ENCODE measurements at places on chromosomes 16 and 17.

DNA sequence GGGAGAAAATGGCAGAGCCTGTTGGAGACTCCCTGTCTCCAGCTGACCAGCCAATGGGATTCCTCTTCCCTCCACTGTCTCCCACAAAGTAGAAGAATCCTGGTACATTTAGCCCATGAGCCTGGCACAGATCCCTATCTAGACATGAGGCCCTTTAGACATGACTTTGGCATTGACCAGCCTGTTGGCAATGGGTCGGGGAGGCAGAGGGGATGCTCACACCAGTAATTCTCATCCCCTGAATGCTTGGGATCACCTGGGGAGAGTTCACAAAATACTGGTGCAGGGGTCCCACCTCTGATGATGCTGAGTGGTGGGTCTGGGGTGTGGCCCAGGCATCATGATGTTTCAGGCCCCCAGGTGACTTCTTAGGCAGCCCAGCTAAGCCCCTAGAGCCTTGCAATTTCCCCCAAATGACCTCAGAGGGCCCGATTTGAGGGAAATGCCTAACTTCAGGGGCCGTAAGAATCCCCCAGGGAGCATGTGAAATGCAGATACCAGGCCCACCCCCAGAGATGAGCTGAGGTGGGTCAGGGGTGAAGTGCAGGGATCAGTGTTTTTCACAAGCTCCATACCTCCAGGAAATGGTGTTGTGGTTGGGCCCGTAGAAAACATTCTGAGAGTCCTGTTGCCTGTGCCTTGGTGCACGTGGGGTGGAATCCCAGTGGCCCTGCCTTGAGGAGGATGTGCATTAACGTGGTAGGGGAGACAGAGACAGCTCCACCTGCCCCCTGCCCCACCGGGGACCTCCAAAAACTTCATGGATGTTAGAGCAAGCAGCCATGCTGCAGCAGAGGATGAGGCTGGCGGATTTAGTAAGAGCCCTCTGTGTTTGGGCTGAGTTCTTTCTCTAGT lies 42.1 kb downstream of the SNX20 start:
- no peak for DNase-seq

DNA sequence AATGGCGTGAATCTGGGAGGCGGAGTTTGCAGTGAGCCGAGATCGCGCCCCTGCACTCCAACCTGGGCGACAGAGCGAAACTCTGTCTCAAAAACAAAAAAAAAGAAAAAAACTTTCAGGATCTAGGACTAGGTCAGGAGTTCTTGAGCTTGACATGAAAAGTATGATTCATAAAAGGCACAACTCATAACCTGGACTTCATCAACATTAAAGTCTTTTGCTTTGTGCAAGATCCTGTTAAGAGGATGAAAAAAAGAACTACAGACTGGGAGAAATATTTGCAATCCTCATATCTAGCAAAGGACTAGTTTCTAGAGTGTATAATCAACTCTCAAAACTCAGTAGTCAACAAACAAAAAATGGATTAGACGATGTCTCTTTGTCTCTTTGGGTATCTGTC lies 40.0 kb downstream of the TBC1D16 start:
- DNase-seq: no peak

- DNase-seq: no peak
These were observed 200.4 kb downstream of the RAB11FIP4 start for GRCh38 chr17:31591924-31592323.

DNA sequence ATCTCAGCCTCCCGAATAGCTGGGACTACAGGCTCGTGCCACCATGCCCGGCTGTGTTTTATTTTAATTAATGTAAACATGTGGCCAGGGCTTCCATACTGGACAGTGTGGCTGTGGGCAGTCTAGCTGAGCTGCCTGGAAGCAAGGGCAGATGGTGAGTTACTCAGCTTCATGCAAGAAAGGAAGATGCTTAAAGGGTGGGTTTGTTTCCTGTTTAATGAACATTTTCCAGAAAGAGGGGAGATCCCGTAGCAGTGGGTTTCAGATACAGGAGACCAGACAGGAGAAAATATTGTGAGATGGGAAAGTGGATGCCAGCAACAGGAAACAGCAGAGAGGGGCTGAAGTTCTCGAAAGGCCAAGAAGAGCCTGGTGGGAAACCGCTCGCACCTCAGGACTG lies 7.3 kb downstream of the MAPK8IP3 start:
- DNase-seq: no peak

DNA sequence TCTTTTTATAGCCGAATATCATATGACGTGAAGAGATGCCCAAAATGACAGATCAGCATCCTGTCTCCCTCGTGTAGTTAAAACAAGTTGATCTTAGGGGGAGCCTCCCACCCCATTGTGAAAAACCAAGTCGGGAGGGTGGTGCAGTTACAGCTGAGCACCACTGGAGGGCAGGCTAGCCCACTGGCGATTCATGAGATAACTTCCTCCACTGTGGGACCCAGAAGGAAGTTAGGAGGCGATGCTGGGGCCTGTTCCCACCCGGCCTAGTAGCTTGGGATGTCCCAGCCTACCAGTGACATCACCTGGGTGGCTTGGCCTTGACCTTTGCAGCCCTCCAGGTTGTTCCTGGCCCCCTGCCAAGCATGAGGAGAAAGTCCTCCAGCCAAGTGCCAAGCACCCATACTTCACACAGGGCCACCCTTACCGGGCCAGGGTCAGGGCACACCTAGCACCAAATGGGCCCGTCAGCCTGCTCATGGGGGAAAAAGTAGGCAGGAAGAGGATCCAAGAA lies 8.1 kb upstream of the CPNE2 start:
- peak; percentile 22 for DNase-seq

- DNase-seq: no peak
These were observed 193.8 kb upstream of the TOX3 start for GRCh38 chr16:52740766-52741165.

- no peak for DNase-seq
These were observed 33.4 kb downstream of the AXIN2 start for GRCh38 chr17:65527857-65528591.

GRCh38 chr16:74709441-74709877 lies 8.8 kb upstream of the MLKL start:
- no peak for DNase-seq

- no peak for DNase-seq
These were observed 105.3 kb downstream of the RAP1GAP2 start for GRCh38 chr17:2901582-2901981.

- no peak for DNase-seq
These were observed 695 bp upstream of the TMEM204 start for GRCh38 chr16:1532771-1533170.

GRCh38 chr17:56510554-56511342 lies 82.8 kb upstream of the NOG start:
- DNase-seq: no peak

GRCh38 chr17:81961521-81962498 lies 823 bp upstream of the NOTUM start:
- no peak for DNase-seq

All from esophagus squamous epithelium (tissue), 5 donors.